ENCODE measurements at places on chromosomes 13 and 19.

- no peak for DNase-seq
These were observed 3.0 kb downstream of the ENOX1 start for GRCh38 chr13:43783820-43784219.

DNA sequence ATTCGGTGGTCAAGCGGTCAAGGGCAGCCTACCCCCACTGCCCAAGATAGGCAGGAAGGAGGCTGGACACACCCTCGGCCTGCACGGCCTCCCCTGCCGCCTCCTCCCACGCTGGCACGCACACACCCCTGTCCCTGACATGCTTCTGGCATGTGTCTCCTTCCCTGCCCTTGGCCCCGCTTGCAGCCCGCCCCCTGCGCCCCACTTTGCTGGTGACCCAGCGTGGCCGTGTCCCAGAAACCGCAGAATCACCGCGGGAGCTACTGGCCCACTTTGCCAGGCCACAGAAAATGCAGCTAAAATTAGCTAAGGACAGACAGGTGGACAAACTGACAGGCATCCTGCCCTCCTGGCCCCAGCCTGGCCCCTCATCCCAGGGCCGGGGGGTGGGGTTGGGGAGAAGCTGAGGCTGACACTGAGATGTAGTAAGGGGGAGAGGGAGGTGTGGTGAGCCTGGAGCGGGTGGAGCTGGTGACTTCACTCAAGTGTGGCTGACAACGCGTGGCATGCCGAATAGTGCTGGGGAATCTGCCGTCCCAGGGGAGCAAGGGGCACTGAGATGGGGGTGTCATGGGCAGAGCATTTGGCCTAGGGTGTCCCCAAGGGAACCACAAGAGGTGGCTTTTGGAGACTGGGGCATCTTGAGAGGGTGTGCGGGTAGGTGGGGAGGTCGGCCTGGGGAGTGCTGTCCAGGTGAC, 2.4 kb downstream of the SHANK1 start:
- no peak for DNase-seq

DNA sequence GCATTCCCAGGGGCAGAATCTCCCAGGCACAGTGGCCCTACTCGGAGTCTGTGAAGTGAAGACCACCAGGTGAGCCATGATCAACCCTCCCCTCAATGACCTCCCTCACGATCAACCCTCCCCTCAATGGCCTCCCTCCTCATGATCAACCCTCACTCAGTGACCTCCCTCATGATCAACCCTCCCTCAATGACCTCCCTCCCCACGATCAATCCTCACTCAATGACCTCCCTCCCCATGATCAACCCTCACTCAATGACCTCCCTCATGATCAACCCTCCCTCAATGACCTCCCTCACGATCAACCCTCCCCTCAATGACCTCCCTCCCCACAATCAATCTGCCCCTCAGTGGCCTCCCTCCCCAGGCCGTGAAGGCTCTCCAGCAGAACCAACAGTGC, 32.1 kb downstream of the SBNO2 start:
- DNase-seq, result no peak

GRCh38 chr19:14325134-14325533, 56.1 kb upstream of the ADGRE5 start:
- DNase-seq, result no peak

DNA sequence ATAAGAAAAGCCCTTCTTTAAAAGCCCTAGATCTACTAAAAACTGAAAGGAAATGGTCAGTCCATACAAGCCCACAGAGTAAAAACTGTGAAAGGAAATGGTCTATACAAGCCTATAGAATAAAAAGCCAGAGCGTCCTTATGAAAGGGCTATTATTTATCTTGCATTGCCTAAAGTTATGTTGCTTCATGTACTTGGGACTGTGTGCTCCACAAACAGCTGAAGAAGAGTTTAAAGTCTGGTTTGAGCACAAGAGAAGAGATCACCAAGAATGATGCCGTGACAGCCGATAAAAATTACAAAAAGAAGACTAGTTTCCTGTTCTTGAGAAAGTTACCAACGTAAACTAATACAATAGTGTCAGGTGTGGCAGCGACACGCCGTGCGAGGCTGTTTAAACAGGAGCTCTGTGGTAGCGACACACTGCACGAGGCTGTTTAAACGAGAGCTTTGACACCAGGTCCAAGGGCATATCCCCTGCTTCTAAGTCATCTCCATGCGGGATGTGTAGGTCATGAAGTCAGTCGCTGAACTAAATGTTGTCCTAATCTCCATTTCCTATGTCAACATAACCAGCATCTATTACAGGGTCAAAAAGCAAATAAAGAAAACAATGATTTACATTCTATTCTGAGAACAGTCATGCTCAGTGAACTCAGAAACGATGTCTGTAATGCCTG, 24.9 kb downstream of the PCID2 start:
- DNase-seq, result no peak

GRCh38 chr13:21355304-21355703, 103.8 kb downstream of the ZDHHC20 start:
- no peak for DNase-seq

GRCh38 chr19:17385878-17386611, 8.0 kb downstream of the CCDC194 start:
- DNase-seq, result peak; percentile 35

- no peak for DNase-seq
These were observed 116.6 kb upstream of the MCF2L start for GRCh38 chr13:112852392-112852791.

DNA sequence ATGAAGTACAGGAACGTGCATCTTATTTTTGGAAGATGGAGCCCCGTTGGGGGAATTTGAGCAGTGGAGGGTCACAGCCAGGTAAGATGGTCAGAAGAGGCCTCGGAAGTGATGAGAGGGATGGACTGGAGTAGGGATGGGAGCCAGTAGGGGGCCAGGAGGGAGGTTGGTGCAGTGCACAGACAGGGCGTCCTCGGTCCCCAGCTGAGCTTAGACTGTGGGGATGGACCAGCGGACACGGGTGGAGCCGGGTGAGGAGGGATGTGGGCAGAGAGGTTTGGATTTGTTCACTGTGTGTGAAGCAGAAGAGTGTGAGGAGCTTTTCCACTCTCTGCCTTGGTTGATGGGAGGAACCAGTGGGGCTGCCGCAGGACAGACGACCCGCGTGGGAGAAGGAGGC, 10.6 kb downstream of the RPS9 start:
- DNase-seq, result no peak

- no peak for DNase-seq
These were observed 42.1 kb downstream of the ZNF146 start for GRCh38 chr19:36256853-36257519.

DNA sequence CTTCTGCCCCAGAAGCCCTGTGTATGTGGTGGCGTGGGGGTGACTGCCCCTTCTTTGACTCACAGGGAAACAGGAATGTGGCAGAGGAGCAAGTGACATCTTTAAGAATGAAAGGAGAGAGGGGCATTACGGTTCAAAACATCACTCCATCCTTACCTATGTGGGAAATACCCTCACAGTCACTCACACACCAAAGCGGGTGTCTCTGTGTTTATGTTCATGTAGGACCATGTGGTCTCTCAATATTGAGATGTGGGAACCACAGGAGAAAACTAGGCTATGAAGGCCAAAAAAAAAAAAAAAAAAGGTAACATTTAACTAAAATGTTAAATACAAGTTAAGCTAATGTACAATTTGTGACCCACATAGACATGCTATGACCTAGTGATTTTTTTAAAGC, 153.6 kb upstream of the GPR12 start:
- DNase-seq, result no peak

DNA sequence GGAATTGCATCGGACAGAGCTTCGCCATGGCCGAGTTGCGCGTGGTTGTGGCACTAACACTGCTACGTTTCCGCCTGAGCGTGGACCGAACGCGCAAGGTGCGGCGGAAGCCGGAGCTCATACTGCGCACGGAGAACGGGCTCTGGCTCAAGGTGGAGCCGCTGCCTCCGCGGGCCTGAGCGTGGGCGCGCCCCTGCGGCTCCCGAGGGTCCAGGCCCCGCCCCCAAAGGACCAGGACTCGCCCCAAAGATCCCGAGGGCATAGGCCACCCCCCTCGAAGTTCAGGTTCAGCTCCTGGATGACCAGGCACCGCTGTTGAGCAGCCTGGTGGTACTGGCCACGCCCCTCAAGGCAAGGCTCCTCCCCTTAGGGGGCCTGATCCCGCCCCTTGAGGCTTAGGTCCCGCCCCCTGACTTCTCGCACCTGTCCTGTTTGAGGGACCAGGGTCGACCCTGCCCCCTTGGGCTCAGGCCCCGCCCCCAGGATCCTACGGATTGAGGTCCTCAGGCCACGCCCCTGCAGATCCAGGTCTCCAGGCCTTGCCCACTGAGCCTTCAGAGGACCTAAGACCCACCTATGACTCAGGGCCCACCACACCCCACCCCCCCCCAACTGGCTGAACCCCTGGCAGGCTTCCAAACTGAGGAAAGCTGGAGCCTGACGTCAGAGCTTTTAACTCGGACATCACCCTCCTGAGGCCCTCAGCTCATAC, 43.1 kb downstream of the CYP4F22 start:
- DNase-seq, result peak; percentile 52

- DNase-seq, result peak; percentile 70
These were observed 21.8 kb downstream of the OLFM2 start for GRCh38 chr19:9914315-9915207.

DNA sequence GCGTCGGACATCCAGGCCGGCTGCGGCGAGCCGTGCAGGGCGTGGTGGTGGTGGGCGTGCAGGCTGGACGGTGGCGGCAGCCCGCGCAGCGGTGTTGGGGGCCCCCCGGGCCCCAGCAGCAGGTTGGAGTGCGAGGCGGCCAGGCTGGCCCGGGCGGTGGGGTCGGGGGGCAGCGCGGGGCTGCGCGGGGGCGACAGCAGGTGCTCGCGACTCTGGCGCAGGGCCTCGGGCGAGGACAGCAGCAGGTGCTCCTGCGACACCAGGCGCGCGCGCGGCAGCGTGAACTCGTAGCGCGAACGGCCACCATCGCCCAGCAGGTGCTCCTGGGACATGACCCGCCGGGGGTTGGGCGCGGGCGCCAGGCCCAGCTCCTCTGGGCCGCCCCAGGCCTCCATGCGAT, 9.8 kb downstream of the SHISA7 start:
- no peak for DNase-seq

DNA sequence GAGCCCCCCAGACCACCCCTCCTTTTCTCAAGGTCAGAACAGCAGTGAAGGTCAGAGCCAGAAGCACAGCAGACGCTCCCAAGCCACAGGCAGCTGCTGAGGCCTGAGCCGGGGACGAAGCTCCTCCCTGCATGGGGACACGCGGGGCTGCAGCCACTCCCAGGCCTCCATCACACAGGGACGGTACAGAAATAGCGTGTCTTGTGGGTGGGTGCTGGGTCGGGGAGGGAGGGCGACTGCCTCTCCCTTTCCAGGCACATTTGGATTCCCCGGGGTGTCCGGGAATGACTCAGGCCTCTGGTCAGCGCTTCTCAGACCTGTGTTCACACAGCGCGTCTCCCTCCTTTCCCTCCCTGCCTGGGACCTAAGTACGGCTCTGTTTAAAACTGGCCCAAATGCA, 33.2 kb downstream of the RASA3 start:
- no peak for DNase-seq
